Activated CD4-positive, alpha-beta T cell treated with anti-CD3 and anti-CD28 coated beads for 4 hours (primary cell): ENCODE measurements at places on chromosomes 12 and 14.
A peak's percentile ranks its signal among the peaks of the same experiment; 100 is the strongest.

- no peak for DNase-seq
Measured at GRCh38 chr14:59632381-59632780, 55.8 kb upstream of the CCDC175 start.

DNA sequence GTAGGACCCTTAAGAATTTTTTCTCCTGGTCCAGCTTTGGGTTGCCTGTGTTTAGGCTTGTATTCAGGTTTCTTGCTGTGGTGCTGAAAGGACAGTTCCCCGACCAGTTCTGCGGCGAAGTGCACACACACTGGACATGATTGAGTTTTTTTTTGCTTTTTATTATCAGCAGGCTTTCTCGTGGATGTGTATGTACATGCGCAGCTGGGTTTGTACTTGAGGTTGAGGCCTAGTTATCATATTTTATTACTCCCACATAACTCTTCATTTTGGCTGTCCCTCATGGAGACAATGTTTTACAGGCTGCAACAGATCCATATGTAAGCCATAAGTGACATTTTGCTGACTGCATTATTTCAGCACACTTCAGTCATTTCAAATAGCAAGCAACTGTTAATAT is 2.5 kb downstream of the SCN8A start:
- no peak for DNase-seq

DNA sequence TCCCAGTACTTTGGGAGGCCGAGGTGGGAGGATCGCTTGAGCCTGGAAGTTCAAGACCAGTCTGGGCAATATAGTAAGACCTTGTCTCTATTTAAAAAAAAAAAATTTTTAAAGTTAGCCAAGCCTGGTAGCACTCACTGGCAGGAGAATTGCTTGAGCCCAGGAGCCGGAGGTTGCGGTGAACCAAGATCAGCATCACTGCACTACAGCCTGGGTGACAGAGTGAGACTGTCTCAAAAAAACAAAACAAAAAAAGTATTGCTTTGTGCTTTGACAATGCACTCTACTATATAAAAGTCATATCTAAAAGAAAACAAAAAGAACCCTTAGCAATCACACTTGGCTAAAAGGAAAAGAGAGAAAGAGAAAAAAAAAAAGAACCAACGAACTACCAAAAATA is 26.8 kb downstream of the GNPTAB start:
- DNase-seq = no peak

GRCh38 chr12:124501827-124502226 is 65.6 kb downstream of the NCOR2 start:
- DNase-seq = no peak

- DNase-seq = no peak
Measured at GRCh38 chr12:111868676-111869588, 26.9 kb downstream of the MAPKAPK5 start.

- no peak for DNase-seq
Measured at GRCh38 chr12:23857178-23857577, 92.3 kb downstream of the SOX5 start.

DNA sequence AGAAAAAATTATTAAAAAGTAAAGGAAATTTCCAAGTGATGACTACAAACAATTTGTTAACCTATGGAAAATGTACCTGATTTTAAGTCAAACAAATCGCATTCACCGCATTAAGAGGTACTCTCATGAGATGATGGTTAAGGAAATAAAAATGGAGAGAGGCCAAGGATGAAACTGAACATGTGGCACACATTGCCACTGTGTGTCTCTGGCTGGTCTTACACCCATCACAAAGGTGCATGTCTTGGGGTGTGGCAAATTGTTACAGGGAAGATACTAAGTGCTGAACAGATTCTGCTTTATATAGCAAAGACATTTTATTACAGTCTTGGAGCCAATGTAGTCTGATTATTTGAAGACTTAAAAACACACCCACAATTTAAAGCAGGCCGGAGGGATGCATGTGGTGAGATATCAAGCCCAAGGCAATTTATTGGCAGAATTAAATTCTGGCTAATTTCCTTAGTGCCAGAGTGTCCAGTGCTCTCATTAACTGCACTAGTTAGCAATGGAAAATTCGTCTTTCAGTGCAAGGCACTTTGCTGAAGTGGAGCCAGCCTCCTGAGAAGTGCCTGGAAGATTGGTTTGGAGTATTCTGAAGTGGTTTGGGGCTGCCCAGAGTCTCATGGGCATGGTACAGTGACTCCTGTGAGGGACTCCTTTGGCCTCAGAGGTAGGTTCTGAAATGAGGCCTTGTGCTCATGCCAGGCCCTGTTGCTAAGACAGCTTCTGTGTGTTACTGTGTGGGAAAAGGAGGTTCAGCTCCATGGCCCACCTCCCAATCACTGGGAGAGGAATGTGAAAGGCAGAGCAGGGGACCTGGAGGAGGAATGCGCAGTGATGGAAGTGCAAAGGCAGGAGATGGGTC is 166.9 kb downstream of the BRMS1L start:
- DNase-seq = no peak

DNA sequence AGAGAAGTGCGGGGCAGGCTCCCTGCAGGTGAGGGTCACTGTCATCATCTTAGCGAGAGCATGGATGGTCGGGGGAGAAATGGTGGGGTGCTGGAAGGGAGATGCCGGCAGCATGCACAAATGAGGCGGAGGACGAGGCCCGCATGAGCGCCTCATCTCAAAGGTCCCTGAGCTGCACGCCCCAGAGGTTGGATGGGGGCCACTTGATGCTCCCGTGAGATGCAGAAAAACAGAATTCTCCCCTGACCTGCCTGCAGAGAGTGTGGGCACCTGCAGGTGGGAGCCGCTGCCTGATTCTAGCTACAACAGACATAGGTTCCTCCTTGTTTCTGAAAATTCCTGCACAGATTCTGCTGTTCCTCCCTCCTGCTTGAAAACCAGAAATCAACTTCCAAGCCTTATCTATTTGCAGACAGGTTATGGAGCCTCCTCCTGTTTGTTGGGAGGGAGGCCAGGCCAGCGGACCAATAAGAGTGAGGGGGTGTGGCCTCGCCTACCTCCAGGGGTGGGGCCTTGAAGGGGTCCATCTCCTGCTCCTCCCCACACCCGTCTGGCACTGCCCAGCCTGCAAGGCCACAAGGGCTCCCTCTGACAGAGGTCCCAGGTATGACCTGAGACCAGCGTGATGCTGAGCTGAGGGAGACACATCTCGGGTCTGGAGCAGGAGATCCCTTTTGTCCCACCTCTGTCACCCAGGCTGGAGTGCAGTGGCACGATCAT is 67.2 kb downstream of the KDM2B start:
- no peak for DNase-seq

- no peak for DNase-seq
Measured at GRCh38 chr12:9147461-9147860, 31.7 kb upstream of the A2M start.

GRCh38 chr14:76714470-76714869 is 46.8 kb upstream of the VASH1 start:
- no peak for DNase-seq

GRCh38 chr12:42468921-42469320 is 120.6 kb downstream of the PRICKLE1 start:
- DNase-seq = no peak

- peak; percentile 62 for DNase-seq
Measured at GRCh38 chr14:105203057-105203531, 22.0 kb upstream of the NUDT14 start.

GRCh38 chr14:35078082-35078481 is 32.0 kb downstream of the FAM177A1 start:
- DNase-seq = no peak

DNA sequence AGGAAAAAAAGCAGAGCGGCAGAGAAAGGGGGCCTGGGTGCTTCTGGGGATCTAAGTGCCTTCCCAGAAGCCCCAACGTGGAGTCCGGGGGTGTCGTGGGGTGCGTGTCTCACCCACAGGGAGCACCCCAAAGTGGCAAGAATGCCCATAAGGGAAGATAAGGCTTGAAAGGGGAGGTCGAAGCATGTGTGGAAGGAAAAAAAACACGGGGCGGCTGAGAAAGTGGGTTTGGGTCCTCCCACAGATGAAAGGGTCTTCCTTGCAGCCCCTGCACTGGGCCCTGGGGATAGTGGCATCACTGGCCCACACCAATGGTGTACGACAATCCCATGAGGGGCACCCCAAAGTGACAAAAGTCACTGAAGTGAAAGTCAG is 275.5 kb downstream of the ALG10 start:
- no peak for DNase-seq

GRCh38 chr12:23891115-23891514 is 58.4 kb downstream of the SOX5 start:
- no peak for DNase-seq

DNA sequence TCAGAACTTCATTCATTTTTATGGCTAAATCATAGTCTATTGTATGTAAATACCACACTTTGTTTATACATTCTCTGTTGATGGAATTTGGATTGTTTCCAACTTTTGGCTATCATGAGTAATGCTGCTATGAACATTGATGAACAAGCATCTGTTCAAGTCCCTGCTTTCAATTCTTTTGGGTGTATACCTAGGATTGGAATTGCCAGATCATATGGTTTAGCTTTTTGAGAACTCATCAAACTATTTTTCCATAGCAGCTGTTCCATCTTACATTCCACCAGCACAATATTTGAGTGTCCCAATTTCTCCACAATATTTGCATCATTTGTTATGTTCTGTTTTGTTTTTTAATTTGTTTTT is 52.3 kb upstream of the CCND2 start:
- DNase-seq = no peak

GRCh38 chr12:124618291-124618902 is 51.0 kb upstream of the NCOR2 start:
- no peak for DNase-seq

DNA sequence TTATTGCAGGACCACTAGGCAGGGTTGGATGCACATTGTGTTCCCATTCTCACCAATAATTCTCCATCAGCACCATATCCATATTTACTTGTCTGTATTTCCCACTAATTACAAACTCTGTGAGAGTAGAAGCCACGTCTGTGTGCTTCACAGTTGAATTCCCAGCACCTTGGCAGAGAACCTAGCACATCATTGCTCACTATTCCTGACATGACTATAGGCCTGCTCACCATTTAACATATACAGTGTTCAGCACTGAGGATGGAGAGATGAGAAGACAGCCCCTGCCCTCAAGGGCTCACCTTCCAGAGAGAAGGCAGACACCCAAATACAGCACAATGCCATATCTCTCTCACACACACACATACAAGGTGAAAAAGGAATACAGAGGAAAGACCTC is 5.0 kb downstream of the DAD1 start:
- DNase-seq = no peak

DNA sequence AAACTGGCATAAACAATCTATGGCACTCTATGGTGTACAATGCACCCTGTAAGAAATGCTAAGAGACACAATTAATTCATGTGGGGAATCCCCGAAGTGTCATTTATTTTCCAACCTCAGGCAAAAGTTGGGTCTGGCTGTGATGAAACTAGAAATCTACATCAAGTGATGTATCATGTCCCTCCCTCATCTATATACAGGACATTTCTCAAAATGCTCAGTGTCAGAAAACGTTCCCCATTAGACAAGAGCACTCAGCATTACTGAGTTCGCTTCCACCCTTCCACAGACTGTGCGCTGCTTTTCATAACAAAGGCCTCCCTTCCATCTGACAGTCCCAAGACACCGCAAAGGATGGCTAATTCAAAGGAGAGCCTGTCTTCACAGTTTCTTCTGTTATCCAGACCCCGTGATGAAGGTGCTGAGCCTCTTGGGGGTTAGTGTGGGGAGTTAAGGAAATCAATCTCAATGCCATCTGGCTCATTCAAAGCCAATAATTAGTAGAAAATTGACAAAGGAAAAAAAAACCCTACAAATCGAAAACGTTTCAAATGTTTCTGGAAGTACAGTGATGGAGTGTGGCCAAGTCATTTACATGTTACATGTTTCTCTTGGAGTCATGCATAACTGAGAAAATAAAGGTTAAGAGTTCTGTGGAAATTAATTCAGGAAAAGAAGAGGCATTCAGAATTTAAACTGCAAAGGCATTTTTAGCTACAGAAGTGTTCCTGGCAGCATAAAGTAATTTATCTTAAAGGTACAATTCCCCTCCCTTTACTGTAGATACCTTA is 7.5 kb downstream of the CCDC88C start:
- DNase-seq = peak; percentile 53

DNA sequence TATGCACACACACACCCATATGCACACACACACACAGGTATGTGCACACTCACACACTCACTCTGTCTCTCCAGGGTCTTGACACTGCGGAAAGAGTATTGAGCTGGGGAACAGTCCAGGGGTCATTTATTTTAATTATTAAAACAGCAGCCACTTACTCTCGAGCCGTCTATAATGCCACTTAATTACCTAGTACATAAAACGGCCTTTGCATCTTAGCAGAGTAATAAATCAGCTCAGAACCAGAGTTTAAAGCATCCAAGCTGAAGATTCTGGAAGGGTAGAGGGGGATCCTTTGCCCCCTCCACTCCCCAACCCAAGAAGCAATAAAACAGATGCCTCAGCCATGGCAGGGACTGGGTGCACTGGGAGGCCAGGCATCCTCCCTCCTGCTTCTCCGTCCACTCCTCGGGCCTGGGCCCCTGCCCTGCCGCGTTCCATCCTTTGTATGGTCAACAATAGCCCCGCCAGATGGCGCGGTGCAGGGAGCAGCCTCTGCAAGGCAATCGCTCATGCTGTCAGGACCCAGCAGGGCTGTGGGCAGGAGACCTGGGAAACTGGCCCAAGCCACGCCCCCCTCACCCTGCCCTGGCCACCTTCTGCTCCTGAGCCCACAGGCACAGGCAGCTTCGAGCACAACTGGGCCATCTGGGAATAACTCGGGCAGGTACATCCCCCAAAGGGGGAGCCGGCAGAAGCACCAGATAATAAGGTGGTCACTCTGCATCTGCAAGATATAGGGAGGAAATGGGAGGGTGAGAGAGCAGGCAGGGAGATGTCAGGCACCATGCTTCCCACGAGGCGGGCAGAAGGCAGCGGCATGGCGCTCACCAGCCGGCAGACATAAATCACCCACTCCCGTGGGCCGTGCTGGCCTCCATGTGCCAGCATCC is 40.9 kb downstream of the CCDC85C start:
- DNase-seq = no peak

- DNase-seq = no peak
Measured at GRCh38 chr14:84144166-84144565, 1385.8 kb upstream of the FLRT2 start.

DNA sequence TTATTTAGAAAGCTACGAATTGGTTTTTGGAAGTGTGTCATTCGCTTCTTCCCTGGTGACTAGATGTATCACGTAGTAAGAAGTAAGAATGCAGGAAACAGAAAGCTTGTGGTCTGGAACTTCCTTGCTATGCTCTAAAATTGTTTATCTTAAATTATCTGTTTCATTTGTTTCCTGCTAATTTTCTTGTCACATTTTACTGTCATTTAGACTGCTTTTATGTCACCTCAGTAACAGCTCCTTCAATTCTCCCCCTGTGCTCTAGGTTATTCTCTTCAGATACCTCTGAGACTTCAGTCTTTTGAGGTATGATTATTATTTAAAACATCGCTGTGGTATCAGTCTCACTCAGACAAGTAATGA is 699 bp upstream of the CD69 start:
- DNase-seq = no peak

GRCh38 chr14:58746701-58747100 is 108.9 kb downstream of the DACT1 start:
- DNase-seq = no peak

- DNase-seq = no peak
Measured at GRCh38 chr14:85596562-85596961, 66.6 kb downstream of the FLRT2 start.
